ENCODE measurements at places on chromosomes 2 and 18. TPM values are rescaled to one million over a fixed set of nuclear protein-coding genes. Genes with fewer than 3 reads are reported as not detected.

Gene DCC
- not detected for total RNA-seq

DNA sequence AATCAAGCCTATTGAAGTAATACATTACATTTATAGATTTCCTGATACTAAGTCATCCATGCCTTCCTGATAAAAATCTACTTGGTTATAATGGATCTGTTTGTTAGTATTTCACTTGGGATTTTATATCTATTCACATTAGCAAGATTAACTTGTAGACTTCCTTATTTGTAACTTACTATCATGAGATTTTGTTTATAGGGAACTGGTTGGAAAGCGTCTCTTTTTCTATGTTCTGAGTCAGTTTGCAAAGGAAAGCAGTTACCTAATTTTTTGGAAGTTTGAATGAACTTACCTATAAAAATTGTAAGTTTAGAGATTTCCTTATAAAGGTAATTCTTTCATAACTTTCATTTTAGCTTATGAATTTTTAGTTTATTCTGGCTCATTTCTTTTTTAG is 141.4 kb downstream of the SMAD7 start:
- ATAC-seq = no peak

- ATAC-seq = no peak
These were observed 356.9 kb upstream of the SMIM21 start for GRCh38 chr18:75784390-75784789.

- ATAC-seq = no peak
These were observed 47.3 kb downstream of the CD8B2 start for GRCh38 chr2:106534471-106534870.

GRCh38 chr2:34853646-34854045 is 1254.5 kb upstream of the FAM98A start:
- ATAC-seq = no peak

DNA sequence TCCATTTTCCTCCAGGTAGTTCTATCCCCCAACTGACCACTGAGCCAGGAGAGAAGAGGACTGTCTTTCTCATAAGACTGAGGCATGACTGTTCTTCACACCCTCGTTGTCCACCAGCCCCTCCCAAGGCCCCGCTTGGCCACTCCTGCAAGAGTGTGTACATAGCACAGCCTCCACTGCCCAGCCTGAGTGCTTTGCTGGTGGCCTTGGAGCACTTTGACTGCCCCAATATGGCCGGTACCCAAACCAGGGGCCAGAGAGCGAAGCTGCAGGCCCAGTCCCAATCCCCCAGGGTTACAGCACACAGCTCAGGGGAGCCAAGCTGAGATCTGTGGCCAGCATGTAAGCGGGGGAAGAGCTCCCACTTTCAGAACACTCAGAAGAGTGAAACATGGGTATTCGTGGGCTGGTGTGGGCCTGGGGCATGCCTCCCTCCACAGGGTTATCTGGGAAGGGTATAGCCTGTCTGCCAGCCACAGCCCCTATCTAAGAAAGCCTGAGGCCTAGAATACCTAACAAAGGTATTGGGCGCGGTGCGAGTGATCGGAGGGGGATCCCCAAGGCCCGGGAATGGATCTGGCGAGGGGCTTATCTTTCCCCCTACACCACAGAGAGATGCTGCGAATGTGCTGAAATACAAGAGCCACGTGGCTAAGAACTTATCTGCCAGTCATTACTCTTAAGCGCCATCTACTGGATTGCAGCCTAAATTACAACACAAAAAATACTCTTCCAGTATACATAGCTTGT is 163.8 kb downstream of the WDPCP start:
- peak; percentile 70 for ATAC-seq

DNA sequence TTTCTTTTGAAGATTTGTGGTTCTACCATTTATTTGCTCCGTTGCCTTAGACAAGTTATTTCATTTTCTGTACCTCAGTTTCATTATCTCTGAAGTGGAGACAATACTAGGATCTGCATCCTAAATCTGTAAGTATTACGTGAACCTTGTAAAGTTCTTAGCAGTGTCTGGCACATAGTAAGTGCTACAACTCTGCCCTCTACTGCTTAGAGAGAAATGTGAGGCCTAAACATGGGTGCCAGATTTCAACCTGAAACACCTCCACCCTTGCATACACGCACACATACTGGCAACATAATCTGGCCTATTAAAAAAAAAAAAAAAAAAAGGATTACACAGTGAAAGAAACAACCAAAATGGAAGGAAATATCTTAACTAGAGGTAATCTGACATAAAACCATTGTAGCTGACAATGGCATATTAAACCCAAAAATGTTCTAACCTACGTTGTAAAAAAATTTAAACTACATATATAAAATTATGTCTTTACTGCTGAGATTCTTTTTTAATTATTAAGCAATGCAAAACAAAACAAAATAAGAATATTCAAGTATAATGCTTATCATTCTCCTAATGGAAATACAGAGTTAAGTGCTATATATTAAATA is 132.6 kb downstream of the MAP2 start:
- ATAC-seq = no peak

- ATAC-seq = no peak
These were observed 214.1 kb downstream of the MEIS1 start for GRCh38 chr2:66649006-66649405.

All from activated T-helper 17 cell treated with anti-CD3 and anti-CD28 coated beads, Interleukin-2, amount 50 U/mL, for 72 hours (primary cell).